EH (cell line): ENCODE measurements at places on chromosomes 4 and X.

- DNase-seq = no peak
These were observed 187.7 kb upstream of the MAGEB2 start for GRCh38 chrX:30027636-30028035.

DNA sequence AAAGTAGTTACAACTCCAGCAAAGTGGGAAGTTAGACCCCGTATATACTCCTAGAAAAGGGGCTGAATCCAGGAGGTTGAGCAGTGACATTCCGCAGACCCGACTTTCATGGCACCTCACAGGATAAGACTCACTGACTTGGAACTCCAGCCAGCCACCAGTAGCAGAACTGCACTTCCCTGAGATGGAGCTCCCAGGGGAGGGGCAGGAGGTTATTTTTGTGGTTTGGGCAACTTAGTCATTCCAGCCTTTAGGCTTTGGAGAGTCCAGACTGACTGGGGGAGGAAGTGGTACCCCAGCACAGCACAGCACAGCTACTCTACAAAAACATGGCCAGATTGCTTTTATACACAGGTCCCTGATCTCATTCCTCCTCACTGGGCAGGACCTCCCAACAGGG is 319.1 kb downstream of the PCDH19 start:
- peak; percentile 69 for DNase-seq

- no peak for DNase-seq
These were observed 324.2 kb upstream of the AADAT start for GRCh38 chr4:170413951-170414350.

GRCh38 chr4:138996090-138996489 is 19.5 kb upstream of the NOCT start:
- DNase-seq = no peak

DNA sequence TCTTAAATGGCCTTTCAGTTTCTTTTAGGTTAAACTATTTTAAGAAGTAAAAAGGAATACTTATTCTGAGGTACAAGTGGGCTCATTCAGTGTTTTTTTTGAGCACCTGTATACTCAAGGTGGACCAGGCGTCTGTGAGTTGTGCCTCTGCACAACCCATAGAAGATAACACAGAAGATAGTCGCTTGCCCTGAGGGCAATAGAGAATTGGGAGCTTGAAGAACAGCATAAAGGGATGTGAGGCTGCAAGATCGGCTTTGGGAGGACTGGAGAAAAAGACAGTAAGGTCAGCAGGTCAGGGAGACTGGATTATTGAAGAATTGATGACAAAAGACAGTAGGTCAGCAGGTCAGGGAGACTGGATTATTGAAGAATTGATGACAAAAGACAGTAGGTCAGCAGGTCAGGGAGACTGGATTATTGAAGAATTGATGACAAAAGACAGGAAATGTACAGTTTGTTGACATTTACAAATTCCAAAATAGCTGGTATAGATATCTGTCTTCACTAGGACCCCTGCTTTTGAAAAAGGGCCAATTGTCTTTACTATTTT is 3.1 kb downstream of the CPE start:
- no peak for DNase-seq

DNA sequence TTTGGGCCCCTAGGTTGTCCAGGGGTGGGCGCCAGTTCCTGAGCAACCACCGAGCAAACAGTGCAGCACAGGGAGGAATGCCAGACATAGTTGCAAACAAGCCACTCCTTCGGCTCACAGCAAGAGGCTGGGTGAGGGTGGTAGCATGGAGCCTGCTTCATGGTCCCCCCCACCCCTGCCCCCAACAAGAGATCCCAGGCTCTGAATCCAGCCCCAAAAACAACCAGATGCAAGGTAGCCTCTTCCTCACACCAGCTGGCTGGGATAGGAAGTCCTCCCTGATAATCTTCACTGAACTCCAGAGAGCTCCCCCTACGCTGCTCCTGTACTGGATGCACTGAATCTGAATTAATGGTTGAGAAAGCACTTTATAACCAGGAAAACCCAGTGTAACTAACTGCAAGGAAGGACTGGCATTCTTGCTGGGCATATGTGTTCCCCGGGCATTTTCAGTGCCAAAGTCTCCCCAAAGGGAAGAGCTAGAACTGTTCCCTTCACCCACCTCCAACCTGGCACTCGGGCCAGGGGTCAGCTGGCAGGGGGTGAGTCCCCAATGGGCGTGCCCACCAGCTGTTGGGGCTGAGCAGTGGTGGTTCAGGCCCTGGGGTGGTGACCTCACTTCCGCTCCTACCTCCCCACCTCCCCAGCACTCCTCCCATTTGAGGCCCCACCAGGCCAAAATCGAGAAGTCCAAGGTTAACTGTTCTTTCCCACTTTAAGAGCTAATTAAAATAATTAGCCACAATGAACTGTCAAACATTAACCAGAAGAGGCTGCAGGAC is 1.5 kb downstream of the ELF4 start:
- DNase-seq = peak; percentile 53

- no peak for DNase-seq
These were observed 10.3 kb upstream of the MXD4 start for GRCh38 chr4:2272026-2272827.

DNA sequence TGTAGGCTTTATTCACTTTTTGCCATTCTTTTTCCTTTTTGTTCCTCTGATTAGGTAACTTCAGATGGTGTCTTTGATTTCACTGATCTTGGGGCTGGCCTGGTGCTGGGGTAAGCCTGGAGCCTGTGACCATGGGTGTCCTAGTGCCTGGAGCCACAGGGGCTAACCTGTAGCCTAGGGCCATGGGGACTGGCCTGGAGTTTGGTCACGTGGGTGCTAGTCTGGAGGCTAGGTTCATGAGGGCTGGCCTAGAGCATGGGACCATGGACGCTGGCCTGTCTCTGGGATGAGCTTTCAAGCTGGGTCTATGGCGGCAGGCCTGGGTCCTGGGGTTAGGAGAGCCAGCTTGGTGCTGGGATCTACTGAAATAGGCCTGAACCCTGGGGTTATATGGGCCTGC is 32.2 kb upstream of the ALG13 start:
- DNase-seq = no peak

DNA sequence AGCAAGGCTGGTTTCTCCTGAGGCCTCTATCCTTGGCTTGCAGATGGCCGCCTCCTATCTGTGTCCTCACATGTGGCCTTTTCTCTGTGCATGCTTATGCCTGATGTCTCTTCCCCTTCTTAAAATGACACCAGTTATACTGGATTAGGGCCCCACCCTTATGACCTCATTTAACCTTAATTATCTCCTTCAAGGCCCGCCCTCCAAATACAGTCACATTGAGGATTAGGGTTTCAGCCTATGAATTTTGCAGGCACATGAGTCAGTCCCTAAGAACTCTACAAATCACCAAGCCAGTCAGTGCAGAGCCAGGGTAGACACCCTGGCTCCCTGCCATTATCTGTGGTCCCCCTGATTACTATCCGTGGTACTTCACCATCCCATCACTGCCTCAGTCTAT is 51.6 kb downstream of the MAML3 start:
- DNase-seq = no peak

DNA sequence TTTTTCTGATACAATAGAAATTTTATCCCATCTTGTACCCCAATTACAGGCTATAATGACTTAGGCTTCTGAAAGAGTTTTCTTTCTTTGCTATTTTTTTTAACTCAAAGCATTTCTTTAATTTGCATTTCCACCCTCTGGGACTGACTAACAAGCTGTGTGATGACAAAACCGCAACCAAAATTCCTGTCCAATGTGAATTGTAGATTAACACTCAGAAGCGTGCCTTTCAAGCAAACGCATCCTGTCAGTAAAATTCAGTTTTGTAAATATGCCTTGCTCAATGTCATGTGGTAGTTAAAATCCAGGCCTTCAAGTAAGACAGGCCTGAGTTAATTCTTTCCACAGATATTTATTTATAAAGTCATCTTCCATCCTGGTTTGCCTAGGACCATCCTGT is 50.3 kb downstream of the STK32B start:
- DNase-seq = peak; percentile 38
